ENCODE measurements at places on chromosomes 11 and 22.

DNA sequence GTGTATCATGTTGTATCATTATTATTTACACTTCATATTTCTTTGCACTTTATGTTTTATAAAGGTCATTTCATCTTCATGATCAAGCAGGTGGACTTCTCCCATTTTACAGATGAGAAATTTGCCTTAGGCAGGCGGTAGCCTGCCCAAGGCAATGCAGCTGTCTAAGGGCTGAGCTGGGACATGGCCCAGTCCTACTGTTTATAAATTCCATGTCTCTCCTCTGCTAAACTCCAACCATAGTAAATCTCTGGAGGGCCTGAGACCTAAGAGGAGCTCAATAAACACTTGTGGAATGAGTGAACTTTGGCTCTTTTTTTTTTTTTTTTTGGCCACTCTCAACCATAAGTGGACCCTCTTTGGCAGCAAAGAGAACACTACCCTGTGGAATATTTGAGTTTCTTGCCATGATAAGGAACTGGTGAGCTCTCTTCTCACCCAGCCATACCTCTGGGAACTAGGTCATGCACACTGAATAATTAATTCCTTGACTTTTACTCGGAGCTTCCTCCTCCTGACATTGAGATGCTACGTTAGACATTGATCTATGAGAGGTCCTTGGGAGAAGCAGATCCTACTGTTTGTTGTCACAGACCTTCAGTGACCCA lies 29.9 kb downstream of the MICAL2 start:
- DNase-seq = no peak

DNA sequence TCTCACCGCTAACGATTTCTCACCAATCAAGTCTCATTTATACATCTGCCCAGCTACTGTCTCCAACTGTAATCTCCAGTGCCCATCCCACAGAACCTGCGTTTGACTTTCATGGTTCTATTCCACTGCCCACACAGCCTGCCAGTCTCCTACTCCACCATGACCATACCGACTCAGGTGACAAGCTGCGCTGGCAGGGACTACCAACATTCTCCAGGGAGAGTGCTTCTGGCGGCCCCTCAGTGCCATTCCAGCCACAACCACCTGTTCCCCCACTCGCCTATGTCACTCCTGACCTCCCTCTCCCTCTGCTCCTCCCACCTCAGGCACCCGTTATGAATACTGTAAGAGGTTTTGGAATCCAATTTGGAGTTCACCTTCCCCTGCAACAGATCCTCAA lies 108.5 kb upstream of the BID start:
- DNase-seq = no peak

DNA sequence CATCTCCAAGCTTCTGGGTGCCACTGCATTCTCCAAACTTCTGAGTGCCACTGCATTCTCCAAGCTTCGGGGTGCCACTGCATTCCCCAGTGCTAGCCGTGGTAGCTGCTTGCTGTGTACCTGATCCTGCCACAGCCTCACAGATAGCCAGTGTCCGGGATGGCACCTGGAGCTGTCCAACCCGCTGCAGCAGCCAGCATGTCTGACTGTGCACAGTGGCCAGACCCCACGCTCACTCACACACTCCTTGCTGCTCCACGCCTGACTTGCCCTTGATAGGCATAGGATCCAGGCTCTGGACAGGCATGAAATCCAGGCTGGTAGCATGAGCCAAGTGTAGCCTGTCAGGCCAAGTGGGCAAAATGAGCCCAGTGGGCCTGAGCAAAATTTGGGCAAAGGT lies 465.0 kb downstream of the GUCY1A2 start:
- DNase-seq = no peak

DNA sequence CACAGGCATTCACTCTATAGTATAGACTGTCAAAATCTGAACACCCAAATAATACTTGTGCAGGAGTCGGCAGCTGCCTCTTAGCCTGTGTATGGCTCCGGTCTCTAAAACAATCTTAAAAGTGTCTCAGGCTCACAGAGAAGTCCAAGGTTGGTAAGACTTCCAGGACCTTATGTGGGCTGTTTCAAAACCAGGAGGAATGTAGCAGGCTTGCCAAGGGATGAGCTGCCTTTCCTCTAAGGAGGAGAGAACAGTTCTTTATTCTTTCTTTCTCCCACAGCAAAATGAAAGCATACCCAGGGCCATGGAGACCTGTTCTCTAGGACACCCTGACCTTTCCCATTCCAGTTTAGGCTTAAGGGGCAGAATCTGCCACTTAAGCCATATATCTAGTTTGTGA lies 176.5 kb downstream of the TRPC6 start:
- DNase-seq = no peak

- DNase-seq = no peak
Observed at GRCh38 chr22:20180245-20180630, 29.4 kb upstream of the CCDC188 start.

- no peak for DNase-seq
Observed at GRCh38 chr11:26572770-26573402, 823 bp upstream of the MUC15 start.

DNA sequence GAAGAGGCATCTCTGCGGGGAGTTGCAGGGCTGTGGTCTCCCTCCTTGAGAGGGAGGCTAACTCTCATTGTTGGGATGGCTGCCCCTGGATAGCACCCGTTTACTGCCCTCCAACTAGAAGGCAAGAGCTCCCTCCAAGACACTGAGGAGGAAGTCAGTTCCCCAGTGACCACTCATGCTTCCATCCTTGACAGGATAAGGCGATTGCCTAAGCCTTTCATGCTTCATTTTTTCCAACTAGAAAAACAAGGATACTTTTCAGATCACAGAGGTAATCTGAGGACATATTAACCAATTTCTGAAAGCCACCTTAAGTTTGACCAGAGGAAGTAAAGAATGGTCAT lies 186.6 kb downstream of the MAML2 start:
- DNase-seq = no peak

DNA sequence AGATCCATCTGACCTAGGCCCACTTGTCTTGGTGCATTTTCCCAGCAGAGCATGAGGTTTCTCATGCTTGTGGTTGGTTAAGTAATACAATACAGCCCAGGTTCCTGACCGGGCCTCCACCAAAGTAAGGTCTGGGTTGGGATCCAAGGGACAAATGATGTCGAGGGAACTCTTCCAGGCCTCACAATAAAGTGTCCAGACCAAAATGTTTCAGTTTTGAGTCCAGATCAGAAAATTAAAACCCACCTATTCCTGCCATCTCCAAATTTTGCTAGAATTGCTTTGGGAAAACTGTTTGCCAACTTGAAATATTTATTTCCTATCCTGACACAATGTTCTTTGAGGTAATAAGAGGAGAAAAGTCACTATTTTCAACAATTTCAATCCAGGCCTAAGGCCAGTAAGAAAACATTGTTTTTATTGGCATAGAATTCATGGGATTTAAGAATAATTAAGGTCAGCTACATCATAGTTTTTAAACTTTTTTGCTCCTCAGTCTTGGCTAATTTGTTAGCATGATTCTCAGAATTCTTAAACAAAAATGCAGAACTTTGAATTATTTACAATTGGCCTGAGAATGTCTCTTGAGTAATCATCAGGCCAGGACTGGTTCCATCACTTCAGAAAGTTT lies 51.4 kb downstream of the ME3 start:
- DNase-seq = no peak

- DNase-seq = no peak
Observed at GRCh38 chr22:21000207-21000986, 1.5 kb downstream of the THAP7 start.

GRCh38 chr11:112156956-112157766 lies 6.7 kb downstream of the IL18 start:
- DNase-seq = no peak

DNA sequence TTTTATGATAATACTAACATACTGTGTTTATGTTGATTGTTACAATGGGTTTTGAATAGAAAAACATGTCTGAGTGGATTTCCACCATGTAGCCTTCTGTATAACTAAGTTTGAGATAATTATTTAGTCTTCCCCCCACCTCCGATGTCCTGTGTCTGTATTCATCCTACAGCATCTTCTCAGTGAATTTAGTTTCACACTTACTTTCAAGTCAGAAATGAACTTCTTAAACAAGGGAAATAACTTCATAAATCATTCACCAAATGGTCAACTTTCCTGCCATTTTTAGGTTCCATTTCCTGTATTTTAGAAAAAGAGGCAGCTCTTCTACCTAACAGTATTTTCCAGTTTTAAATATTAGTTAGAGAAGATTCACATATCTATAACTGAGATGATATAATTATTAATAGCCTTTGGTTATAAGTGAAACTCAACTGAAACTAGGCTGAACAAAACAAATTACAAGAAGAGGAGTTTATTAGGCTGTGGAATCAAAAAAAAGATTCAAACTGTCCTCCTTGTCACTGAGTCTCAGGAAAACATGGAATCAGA lies 3.5 kb downstream of the OR51B5 start:
- no peak for DNase-seq

GRCh38 chr22:18970176-18970947 lies 34.3 kb upstream of the PRODH start:
- DNase-seq = no peak

- DNase-seq = no peak
Observed at GRCh38 chr11:119626197-119626841, 102.7 kb downstream of the NECTIN1 start.

- DNase-seq = peak; percentile 20
Observed at GRCh38 chr11:62340269-62340901, 3.1 kb downstream of the ASRGL1 start.

GRCh38 chr11:47124675-47125074 lies 52.0 kb downstream of the ARFGAP2 start:
- DNase-seq = no peak

DNA sequence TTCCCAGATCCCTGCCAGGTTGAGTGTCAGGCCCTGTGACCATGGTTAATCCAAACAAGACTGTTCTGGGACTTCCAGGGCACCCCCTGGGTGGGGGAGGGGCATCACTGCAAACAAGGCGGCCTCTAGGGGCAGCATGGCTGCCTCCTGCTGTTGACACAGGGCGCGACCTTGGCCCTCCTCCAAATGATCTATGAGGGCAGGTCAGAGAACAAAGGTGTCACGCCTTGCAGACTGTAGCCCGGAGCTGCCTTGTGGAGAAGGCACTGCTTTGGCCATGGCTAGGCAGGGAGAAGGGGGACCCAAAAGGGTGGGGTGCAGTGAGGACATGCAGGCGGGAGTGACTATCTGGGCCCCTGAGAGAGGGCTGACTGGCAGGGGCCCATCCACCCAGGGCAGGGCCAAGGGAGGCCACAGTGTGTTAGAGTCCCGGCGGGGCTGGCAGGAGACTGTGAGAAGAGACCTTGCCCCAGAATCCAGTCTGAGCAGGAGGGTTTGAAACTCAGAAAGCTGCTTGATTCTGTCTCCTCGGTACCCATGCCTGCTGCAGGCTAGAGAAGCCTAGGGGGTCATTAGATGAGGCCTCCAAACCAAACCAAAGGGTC lies 35.6 kb downstream of the KCNC1 start:
- no peak for DNase-seq

DNA sequence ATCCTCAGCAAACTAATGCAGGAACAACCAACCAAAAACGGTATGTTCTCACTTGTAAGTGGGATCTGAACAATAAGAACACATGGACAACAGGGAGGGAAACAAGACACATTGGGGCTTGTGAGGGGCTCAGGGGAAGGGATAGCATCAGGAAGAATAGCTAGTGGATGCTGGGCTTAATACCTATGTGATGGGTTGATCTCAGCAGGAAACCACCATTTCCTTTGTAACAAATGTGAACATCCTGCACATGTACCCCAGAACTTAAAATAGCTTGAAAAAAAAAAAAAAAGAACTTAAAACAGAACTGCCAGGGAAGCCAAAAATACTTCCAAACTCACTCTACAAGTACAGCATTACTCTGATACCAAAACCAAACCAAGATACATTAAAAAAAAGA lies 33.8 kb downstream of the CASP4 start:
- no peak for DNase-seq

- no peak for DNase-seq
Observed at GRCh38 chr11:115871161-115871760, 367.0 kb upstream of the CADM1 start.

DNA sequence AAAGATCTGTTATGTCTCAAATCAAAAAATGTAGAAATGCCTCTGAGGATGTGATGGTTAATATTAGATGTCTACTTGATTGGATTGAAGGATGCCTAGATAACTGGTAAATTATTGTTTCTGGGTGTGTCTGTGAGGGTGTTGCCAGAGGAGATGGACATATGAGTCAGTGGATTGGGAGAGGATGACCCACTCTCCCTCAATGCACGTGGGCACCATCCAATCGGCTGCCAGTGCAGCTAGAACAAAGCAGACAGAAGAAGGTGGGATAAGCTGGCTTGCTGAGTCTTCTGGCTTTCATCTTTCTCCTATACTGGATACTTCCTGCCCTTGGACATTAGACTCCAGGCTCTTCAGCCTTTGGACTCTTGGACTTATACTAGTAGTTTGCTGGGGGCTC lies 430.3 kb downstream of the SOX6 start:
- no peak for DNase-seq

GRCh38 chr22:29039148-29039547 lies 22.5 kb downstream of the C22orf31 start:
- DNase-seq = no peak

GRCh38 chr11:20563866-20564265 lies 35.5 kb upstream of the SLC6A5 start:
- no peak for DNase-seq

DNA sequence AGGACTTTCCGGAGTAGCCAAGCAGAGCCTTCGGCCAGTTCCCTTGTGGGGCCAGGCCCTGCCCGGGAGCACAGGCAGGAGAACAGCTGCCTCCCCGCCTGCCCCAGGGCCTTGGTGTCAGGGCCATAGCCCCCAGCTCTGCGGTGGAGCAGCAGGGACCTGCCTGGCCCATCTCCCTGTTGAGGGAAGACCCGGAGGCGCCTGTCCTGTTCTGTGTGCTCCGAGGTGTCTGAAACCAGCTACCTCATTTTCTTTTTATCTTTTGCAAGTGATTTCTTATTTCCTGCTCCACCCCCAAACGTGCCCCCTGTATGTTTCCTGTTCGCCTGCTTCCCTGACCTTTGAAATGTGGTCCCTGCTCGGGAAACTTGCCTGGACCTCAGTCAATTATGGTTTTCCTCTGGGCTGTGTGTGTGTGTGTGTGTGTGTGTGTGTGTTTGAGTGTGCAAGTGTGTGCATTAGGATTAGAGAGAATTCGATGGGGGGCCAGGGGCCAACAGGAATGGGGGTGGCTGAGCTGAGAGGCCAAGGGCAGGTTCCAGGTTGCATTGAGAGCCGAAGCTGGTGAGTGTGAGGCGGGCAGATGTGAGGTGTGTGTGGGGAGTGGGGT lies 19.1 kb downstream of the LRP5 start:
- DNase-seq = no peak

GRCh38 chr11:12133547-12134235 lies 23.3 kb downstream of the MICAL2 start:
- no peak for DNase-seq

GRCh38 chr11:67664696-67665540 lies 9.5 kb downstream of the ALDH3B2 start:
- DNase-seq = no peak

GRCh38 chr22:37109242-37109917 lies at the start of gene TMPRSS6:
Gene TMPRSS6 (minus strand): TSS chr22:37109713. CDS start chr22:37103417, 6,296 bp downstream.
- DNase-seq = no peak

GRCh38 chr11:72816404-72816990 lies 2.3 kb downstream of the ATG16L2 start:
- DNase-seq = no peak

- DNase-seq = no peak
Observed at GRCh38 chr11:34206407-34207300, 101.2 kb downstream of the NAT10 start.

Data from SHP77 (cell line).